T-helper 2 cell treated with Interferon-gamma antibody and Interleukin-4, amounts not matched to agents 5 μg/mL and 100 μg/mL, for 36 hours (primary cell): ENCODE measurements at places on chromosomes 13 and 19.

DNA sequence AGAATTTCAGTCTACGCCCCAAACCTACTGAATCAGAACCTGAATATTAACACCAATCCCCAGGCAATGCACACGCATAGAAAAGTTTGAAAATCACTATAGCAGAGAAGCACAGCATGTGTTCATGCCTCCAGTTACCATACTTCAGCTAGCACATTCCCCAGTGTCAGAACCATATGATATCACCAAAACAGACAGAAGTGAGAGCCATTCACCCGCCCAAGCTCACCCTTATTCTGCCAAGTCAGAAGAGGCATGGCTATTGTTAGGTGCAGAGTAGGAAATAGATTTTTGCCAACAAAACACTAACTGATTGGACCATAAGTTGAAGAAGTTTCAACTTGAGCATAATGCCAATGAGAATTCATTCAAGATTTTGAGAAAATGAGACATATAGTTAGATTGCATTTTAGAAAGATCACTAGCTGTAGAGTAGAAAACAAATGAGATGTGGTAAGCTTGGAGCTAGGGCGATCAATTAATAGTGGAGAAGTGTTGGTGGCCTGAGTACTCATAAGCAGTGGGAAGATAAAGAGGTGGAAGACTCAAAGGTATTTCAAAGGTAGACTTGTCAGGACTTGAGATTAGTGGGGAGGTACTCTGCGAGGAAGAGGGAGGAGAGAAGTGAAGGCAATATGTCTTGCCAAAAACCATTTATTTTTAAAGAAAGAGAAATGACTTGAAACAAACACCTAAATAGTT, 492.4 kb downstream of the SUCLA2 start:
- no peaks in the 10 kb centered on the region for H3K4me1 ChIP-seq
- H3K27me3 ChIP-seq, result no peaks in the 10 kb centered on the region
- no peak for DNase-seq
- no peaks in the 10 kb centered on the region for H3K36me3 ChIP-seq

DNA sequence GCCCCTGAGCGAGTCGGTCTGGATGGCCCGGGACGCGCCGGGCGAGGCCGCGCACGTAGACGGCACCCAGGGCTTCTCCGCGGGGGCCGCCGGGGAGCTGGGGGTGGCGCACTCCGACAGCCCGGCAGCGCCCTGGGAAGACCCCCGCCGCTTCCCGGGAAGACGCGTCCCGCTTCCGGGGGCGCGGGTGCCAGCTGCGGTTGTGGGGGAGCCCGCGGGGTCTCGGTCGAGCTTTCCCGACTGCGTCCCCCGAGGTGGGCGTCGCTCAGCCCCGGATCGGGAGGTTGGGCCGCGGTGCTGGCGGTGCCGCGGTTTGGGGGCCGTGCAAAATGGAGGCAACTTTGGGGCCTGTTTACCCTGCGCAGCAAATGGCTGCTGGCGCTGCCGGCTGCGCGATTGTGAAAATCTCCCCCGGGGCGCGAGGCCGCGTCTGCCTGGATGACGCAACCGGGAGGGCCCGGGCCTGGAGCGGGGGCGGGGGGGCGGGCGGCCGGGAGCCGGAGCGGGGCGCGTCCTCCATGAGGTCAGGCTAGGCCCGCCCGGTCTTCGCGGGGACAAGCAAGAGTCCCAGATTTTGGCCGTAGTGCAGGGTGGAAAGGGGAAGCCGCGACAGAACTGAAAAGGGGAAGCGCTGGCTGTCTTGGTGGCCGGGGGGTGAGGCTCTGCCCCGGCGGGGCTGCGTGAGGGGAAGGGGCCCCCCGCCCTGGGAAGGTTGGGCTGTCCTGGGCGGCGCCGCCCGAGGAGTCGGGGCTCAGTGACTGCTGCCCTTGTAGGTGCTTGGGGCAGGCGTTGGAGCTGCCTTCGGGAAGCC, 11.3 kb downstream of the PEAK3 start:
- H3K4me1 ChIP-seq, result peaks cover 34% of the 10 kb centered on the region
- H3K36me3 ChIP-seq, result peaks cover 32% of the 10 kb centered on the region
- DNase-seq, result peak; percentile 73
- no peaks in the 10 kb centered on the region for H3K27me3 ChIP-seq
- H3K27ac ChIP-seq, result peak overlapping the region; percentile 77

DNA sequence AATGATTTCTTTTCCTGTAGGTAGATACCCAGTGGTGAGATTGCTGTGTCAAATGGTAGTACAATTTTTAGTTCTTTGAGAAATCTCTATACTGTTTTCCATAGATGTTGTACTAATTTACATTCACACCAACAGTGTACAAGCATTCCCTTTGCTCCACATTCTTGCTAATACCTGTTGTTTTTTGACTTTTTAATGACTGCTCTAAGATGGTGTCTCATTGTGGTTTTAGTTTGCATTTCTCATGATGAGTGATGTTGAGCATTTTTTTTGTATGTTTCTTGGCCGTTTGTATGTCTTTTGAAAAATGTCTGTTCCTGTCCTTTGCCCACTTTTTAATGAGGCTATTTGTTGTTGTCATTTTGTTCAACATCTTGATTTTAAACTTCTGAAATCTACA, 103.3 kb downstream of the DGKH start:
- no peak overlapping the region for H3K4me3 ChIP-seq
- peaks cover 15% of the 10 kb centered on the region for H3K4me1 ChIP-seq
- H3K36me3 ChIP-seq, result peaks cover 14% of the 10 kb centered on the region
- DNase-seq, result no peak
- no peak overlapping the region for H3K27ac ChIP-seq
- no peaks in the 10 kb centered on the region for H3K27me3 ChIP-seq

- no peaks in the 10 kb centered on the region for H3K4me1 ChIP-seq
- H3K27me3 ChIP-seq, result peaks cover 28% of the 10 kb centered on the region
- H3K36me3 ChIP-seq, result no peaks in the 10 kb centered on the region
- DNase-seq, result no peak
Measured at GRCh38 chr13:76871432-76871831, 14.8 kb downstream of the KCTD12 start.

GRCh38 chr19:49857061-49857837, 6.3 kb downstream of the PTOV1 start:
- no peak for DNase-seq
- peaks cover 2% of the 10 kb centered on the region for H3K27me3 ChIP-seq
- H3K27ac ChIP-seq, result no peak overlapping the region
- peaks cover 7% of the 10 kb centered on the region for H3K4me1 ChIP-seq
- no peak overlapping the region for H3K4me3 ChIP-seq

DNA sequence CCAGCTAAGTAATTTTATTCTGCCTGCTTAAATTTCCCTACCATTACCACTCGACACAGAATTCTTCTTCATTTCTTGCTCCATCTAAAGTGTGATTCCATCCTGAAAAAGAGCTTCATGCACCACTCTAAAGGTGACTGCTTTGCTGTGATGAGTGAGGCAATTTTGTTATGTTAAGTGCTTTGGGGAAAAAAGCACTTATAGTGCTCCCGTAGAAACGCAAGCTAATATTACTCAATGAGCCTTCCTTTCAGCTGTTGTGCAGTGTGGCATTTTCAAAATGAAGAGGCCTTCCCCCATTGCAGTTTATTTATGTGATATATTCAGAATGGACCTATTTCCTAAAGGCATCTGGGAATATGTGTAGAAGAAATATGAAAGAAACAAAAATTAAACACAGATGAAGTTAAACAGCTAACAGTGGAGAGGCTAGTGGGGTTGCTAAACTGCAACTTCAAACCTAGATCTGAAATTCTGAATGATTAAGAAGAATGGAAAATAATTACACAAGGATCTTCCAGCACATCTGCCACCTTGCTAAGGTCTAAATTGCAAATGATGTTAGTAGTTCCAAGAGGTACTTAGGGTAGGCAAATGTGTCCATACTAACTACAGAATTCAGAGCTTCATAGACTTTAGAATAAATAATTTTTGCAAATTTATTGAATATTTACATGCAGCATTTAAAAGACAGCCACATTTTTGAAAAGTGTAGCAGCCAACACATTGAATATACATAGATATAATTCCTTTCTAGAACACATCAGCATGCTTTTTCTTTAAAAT, 211.7 kb downstream of the DCT start:
- no peak overlapping the region for H3K4me3 ChIP-seq
- no peaks in the 10 kb centered on the region for H3K36me3 ChIP-seq
- no peak for DNase-seq
- H3K4me1 ChIP-seq, result no peaks in the 10 kb centered on the region
- no peaks in the 10 kb centered on the region for H3K27me3 ChIP-seq

GRCh38 chr13:100381595-100382224, 206.9 kb downstream of the GGACT start:
- no peaks in the 10 kb centered on the region for H3K4me1 ChIP-seq
- no peak for DNase-seq
